SK-MEL-5 (cell line): ENCODE measurements at places on chromosomes 13 and 19. TPM values are rescaled to one million over a fixed set of nuclear protein-coding genes. Genes with fewer than 3 reads are reported as not detected.

CYP2S1 gene
- total RNA-seq = not detected in 2 replicates

TUBB4A gene
- total RNA-seq = 19.8 and 24.0 TPM in 2 replicates

ZNF28 gene
- 15.3 and 23.0 TPM in 2 replicates for total RNA-seq

ZNF491 gene
- 0.42 and 0.56 TPM in 2 replicates for total RNA-seq

UHRF1 gene
- total RNA-seq = 5.3 and 5.7 TPM in 2 replicates

MIDN gene
- 4.6 and 8.8 TPM in 2 replicates for total RNA-seq

CEACAM4 gene
- total RNA-seq = not detected in 2 replicates

RUVBL2 gene
- total RNA-seq = 199 and 203 TPM in 2 replicates

KIR3DL1 gene
- total RNA-seq = not detected in 2 replicates

OR10H1 gene
- total RNA-seq = not detected in 2 replicates

ATP4B gene
- total RNA-seq = not detected in 2 replicates

ARHGEF7 gene
- 29.1 and 29.4 TPM in 2 replicates for total RNA-seq

STXBP2 gene
- total RNA-seq = 1.0 and 1.3 TPM in 2 replicates

PTPRH gene
- 29.8 and 38.1 TPM in 2 replicates for total RNA-seq

DAZAP1 gene
- 65.5 and 71.7 TPM in 2 replicates for total RNA-seq

DNA sequence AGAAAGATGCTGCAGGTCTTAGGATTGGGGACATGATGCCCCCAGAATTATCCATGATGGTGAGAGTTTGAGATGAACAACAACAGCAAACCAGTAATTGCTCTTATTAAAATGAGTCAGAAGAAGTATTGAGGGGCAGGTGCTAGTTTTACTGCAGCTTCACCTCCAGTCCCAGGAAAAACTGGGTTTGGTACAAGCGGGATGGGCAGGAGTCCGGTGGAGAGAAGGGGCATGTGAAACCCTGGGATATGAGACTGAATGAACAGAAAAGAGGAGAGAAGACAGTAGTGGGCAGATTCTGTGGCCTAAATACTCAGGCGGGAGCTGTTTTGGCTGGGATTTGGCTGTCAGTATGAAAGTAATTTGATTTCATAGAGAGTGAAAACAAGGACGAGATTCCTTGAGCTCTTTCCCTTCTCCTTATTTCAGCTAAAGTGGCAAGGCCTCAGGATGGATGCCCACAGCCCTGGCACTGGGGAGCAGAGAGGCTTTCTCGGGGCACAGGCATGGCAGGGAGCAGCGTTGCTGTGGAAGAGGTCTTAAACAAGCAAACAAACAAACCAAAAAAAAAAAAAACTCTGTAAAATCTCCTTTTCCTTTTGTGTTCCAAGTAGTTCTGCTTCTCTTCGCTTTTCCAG, 30.7 kb downstream of the NFIX start:
- DNase-seq = no peak

- DNase-seq = no peak
Measured at GRCh38 chr13:73859841-73860240, 274.4 kb downstream of the KLF12 start.

- peak; percentile 10 for DNase-seq
Measured at GRCh38 chr19:5255602-5256231, 84.9 kb downstream of the PTPRS start.

DNA sequence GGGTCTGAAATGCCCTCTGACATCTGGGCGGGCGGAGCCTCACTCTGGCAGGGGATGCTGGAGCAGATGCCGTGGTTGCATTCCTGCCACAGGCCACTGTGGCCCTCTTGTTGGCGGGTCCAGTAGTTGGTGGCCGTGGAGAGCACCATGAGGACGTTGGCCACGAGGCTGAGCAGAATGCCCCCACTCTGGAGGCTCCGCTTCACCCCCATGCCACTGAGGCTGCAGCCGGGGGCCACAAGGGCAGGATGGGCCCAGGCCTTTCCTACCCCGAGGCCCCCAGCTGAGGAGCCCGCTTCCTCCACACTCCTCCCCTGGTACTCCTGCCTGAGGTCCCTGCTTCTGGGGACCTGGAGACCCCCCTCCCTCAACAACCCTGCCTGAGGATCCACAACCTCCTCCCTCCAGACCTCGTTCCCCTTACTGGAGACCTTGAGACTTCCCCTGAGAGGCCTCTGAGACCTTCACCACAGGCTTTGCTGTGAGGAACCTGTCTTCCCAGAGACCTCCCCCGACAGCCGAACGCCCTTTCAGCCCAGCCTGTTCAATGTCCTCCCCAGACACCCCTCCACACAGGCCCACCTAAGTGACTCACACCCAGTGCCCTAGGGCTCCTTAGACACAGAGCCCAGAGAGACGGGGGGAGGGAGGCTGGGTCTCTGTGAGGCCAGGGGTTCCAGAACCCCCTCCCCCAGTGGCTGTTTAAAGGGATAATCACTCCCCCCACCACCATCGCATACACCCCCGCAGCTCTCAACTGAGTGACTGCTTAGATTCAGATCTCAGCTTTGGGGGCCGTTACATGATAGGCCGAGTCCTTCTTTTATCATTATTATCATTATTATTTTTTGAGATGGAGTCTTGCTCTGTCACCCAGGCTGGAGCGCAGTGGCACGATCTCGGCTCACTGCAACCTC, at the start of gene CLDND2:
CLDND2 (minus strand) TSS at position 638 of the 917 bp plus-strand sequence; CDS start at position 212, 426 bp downstream.
- no peak for DNase-seq

- DNase-seq = no peak
Measured at GRCh38 chr19:29287061-29287460, 74.1 kb upstream of the UQCRFS1 start.

DNA sequence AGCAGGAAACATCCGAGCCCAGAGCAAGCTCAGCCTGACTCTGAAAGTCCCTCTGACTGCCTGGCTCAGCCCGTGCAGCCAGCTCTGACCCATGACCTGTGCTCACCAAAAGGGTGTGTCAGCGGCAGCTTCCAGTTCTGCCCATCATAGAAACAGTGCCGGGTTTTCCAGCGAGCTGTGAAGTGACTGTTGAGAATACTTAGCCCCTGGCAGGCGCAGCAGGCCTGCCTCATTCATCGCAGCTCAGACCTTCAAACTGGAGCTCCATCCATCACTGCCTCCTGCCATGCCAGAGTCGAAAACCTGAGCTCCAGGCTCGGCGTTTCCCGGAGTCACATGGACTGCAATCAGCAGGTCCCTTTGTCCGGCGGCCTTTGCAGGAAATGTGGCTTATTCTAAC, 16.3 kb upstream of the GSX1 start:
- DNase-seq = no peak

- DNase-seq = no peak
Measured at GRCh38 chr13:18943273-18943672, 238.4 kb downstream of the TUBA3C start.

GRCh38 chr13:110525328-110526319, 35.9 kb downstream of the RAB20 start:
- no peak for DNase-seq

GRCh38 chr13:49932868-49933267, 3.3 kb downstream of the SPRYD7 start:
- no peak for DNase-seq

DNA sequence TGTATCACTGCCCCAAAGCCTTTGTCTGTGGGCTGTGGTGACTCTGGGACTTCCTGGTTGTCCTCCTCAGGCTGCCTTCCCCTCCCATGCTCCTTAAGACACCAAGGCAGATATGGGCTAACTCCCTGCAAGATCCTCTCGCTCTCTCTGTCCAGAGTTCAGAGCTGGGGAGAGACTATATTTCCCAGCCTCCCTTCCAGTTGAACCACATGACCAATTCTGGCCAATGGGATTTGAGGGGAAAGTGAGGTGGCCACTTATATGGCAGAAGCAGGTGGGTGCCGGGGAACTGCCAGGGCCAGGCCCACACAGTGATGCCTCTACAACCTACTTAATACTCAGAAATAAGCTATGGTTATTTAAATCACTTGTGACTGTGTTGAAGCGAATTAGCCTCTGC, 16.2 kb upstream of the ANGPTL8 start:
- DNase-seq = no peak

- DNase-seq = no peak
Measured at GRCh38 chr13:66994517-66995202, 235.5 kb downstream of the PCDH9 start.

GRCh38 chr13:97367016-97367822, 66.8 kb upstream of the RAP2A start:
- DNase-seq = peak; percentile 83

DNA sequence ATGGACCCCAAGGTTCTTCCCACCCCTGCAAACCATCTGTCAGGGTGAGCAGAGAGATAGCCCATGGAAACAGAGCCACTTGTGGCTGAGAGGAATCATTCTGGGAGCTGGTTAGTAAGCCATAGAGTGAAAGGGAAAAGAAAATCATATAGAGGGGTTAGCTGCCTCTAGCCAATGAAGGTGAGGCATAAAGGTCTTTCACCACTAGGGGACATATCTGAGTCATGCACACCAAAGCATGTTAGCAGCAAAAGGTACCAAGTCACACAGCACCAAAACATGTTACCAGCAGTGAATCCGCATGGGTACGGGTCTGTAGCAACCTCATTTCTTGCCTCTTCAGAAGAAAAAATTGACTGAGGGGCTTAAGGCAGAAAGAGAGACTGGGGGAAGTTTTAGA, 76.7 kb upstream of the ZNF43 start:
- no peak for DNase-seq

GRCh38 chr13:39955560-39955959, 300.1 kb downstream of the COG6 start:
- no peak for DNase-seq

- DNase-seq = no peak
Measured at GRCh38 chr13:45209229-45209628, 8.4 kb upstream of the KCTD4 start.

- DNase-seq = no peak
Measured at GRCh38 chr13:40313269-40314200, 352.9 kb downstream of the FOXO1 start.

DNA sequence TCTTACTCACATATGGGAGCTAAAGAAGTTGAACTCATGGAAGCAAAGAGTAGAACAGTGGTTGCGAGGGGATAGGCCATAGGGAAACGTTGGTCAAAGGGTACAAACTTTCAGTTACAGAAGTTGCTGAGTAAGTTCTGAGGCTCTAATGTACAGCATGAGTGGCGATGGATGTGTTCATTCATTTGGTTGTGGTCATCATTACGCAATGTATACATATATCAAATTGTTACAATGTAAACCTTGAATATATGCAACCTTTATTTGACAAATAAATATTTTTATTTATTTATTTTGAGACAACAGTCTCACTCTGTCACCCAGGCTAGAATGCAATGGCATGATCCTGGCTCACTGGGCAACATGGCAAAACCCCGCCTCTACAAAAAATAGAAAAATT, 38.7 kb downstream of the ZIC5 start:
- no peak for DNase-seq

DNA sequence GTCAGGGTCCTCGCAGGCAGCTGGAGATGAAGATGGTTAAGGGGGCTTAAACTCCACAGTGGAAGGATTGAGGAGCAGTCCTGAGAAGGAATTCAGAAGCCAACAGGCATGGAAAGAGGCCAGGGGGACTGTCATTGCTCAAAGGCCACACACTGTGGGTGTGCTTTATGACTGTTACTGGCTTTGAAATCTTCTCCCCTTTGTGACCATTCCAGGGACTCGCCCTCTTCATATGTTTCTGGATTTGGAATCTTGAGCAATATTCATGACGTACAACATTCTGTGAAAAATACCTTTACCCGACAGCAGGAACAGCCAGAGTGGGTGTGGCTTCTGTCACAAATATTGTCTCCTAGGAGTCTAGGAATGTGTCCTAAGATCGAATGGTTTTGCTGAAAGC, 16.6 kb downstream of the CEACAM7 start:
- no peak for DNase-seq

GRCh38 chr19:7783991-7784423, 21.0 kb downstream of the CLEC4M start:
- peak; percentile 19 for DNase-seq

- DNase-seq = no peak
Measured at GRCh38 chr13:27166313-27166712, 5.3 kb downstream of the USP12 start.
